ENCODE measurements at places on chromosomes 13 and 19. TPM values are rescaled to one million over a fixed set of nuclear protein-coding genes. Genes with fewer than 3 reads are reported as not detected.
A peak's percentile ranks its signal among the peaks of the same experiment; 100 is the strongest.

NKG7 gene
- total RNA-seq = 25.1 TPM

LAIR1 gene
- 87.8 TPM for total RNA-seq

RFXANK gene
- total RNA-seq = 66.8 TPM

ZNF667 gene
- total RNA-seq = 2.8 TPM

ZNF563 gene
- total RNA-seq = 4.2 TPM

FXYD7 gene
- total RNA-seq = 0.61 TPM

ZSCAN4 gene
- not detected for total RNA-seq

POLR1G gene
- 5.4 TPM for total RNA-seq

EBI3 gene
- total RNA-seq = 2.0 TPM

GRCh38 chr13:58908019-58908679 is 1255.6 kb downstream of the DIAPH3 start:
- DNase-seq = no peak

DNA sequence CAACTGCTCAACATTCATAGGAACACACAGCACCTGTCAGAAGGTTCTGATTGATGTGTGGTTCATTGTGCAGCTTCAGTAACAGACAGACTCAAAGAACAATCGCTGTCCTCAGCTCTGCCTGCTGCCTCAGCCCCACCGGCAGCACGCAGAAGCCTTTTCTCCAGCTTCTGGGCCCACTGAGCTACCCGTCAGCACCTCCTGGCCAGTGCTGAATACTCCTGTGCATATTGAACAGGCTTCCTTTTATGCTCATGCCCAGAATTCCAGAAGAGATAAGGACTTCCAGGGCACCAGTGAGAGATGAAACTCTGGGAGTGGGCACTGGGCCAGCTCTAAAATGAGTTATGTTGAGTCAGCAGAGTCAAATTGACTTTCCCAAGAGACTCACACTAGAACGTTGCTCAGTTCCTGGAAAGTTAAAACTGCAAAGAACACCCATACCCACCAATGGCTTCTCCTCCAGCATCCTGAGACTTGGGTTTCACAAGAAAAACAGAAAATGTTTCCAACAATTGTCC is 119.3 kb downstream of the COL4A1 start:
- peak; percentile 17 for DNase-seq

- no peak for DNase-seq
Measured at GRCh38 chr19:5625641-5626040, 2.8 kb downstream of the SAFB start.

DNA sequence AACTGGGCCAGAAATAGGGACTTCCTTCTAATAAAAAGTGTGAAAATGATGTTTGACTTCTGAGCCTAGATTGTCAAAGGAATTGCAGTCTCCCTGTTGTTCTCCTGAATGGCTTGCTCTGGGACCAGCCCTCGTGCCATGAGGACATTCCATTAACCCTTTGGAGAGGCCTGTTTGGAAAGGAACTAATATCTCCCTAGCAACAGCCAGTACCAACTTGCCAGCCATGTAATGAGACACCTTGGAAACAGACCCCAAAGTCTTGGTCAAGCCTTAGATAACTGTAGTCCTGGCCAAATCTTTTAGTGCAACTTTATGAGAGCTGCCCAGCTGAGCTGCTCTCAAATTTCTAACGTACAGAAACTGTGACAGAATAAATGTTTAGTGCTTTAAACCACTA is 8.2 kb upstream of the SIAH3 start:
- no peak for DNase-seq

DNA sequence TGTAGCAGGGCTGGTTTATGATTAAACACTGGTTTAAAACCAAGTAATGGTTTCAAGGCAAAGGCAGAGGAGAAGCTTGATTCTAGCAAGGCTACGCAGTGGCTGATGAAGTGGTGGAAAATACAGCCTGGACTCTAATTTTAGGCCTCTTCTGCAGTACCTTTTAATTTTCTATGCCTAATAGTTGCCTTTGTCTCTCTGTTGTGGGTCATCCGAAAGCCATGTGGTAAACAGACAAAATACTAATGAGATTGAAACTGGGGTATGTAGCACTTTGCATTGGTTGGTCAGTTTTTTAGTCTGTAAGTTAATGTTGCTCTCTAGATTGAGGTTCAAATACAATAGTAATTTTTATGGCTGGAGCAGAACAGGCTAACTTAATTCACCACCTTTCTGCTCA is 3.3 kb downstream of the LMO7 start:
- DNase-seq = no peak

DNA sequence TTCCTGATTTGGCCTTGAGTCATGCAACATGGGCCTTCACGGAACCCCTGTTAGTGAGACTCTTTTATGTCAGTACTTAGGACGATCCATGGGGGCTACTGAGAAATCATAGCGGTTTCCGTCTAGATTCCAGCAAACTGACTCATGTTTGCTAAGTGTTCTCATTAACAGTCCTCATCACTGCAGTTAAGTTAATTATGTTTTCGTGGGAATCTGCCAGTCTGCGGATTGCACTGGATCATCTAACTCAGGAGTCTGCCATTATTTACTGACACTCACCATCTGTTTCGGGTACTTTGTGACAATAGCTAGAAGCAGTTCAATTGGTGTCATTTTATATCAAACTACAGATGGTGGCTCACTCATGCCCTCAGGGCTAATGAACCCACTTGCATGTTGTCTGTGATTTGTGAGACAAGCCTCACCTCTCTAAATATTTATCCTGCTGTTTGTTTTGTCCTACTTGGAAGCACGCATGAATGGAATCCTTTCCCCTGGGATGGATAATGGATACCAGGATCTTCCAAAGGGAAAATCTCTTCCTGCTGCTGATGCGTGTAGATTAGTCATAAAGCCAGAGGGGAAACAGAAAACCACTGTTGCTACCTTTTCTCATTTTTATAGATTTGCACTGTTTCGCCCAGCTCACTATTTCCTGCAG is 61.8 kb downstream of the RAB20 start:
- DNase-seq = no peak

DNA sequence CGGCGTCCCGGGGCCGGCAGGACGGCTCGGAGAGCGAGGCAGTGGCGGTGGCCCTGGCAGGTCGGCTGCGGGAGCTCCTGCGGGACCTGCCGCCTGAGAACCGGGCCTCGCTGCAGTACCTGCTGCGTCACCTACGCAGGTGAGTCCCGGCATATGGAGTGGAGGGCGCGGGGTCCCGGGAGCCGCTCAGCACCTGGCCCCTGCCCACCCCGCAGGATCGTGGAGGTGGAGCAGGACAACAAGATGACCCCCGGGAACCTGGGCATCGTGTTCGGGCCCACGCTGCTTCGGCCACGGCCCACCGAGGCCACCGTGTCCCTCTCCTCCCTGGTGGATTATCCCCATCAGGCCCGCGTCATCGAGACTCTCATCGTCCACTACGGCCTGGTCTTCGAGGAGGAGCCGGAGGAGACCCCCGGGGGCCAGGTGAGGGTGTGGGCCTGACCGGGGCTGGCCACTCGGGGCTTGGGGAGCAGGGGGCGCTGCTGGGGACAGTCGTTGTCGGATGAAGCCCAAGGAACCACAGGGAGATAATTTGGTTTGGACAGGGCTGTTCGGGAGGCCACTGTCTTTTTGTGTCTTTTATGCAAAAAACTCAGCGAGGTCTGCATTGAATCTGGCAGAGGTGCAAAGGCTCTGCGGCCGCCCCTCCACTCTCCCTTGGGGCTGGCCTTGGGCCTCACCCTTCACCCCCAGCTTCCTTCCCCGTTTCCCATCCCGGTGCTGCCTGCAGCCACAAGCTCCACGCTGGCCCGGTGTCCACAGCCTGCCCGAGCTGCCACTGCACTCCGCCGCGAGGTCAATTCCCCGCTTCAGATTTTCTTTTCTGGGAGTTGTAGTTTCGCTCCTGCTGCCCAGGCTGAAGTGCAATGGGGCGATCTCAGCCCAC is 12.0 kb downstream of the POLR2E start:
- peak; percentile 65 for DNase-seq

DNA sequence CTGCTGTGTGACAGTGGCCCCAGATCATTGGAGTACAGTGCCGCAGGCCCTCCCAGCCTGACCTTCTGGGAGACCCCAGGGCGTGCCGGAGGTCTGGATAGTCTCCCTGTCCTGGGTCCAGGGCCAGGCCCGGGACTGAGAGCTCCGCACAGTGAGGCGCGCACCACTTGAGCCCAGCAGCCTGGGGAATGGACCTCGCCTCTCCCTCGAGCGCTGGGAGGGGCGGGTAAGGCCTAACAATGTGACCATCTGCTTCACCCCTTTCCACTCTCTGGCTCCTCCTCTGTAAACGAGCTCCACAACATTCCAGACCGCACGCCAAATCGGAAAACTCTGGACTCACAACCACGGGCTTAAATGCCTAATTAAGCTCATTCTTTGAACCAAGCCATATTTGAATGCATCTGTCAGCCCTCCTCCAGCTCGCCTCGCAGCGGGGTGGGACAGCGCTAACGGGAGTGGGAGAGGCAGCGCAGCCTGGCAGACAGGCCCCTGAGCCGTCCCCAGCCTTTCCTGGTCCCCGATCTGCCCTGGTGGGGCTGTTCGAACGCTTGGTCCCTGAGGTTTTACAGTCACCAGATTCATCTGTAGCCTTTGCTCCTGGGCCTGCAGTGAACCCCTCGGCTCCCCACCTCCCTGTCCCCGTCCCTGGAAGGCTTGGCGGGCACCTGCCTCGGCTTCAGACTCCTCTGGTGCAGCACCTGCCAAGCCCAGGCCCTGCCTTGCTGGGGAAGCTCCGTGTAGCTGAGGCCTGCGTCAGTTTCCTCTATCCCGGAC is 120.7 kb upstream of the VSTM2B start:
- no peak for DNase-seq

DNA sequence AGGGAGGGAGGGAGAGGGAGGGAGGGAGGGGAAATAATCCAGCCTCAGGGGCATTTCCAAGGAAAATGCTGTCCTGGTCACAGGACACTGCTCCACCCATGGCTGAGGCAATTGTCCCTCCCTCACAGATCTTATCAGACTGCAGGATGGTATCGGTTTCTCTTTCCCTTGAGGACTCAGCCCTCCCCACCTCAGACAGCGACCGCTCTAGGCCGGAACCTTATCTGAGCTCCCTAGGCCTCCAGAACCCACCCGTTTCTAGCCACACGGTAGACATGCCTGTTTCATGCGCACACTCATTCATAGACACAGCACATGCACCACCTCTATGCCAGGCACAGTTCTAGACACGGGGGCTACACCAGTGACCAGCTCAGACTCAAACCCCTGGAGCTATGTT is 10.0 kb upstream of the IZUMO2 start:
- no peak for DNase-seq

DNA sequence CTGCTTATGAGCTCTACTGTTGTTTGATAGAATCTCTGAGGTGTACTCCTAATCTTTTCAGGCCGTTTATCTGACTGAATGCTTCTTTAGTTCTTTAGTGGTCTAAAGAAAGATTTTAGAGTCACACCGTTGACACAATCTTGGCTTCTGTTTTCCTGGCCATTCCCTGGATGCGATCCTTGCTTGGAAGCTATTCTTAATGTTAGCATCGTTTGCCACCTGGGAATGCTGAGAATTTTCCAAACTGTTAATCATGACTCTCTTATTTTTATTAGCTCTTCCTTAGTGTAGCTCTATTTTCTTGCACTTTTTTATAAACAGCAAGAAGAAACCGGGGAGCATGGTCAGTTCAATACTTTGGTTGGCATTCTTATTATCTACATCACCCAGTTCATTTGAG is 281.0 kb upstream of the PCDH20 start:
- no peak for DNase-seq

- DNase-seq = no peak
Measured at GRCh38 chr13:94318418-94318817, 161.1 kb downstream of the DCT start.

- peak; percentile 57 for DNase-seq
Measured at GRCh38 chr13:112638157-112638750, 50.3 kb upstream of the TUBGCP3 start.

- no peak for DNase-seq
Measured at GRCh38 chr19:27770095-27770494, 1442.9 kb downstream of the UQCRFS1 start.

DNA sequence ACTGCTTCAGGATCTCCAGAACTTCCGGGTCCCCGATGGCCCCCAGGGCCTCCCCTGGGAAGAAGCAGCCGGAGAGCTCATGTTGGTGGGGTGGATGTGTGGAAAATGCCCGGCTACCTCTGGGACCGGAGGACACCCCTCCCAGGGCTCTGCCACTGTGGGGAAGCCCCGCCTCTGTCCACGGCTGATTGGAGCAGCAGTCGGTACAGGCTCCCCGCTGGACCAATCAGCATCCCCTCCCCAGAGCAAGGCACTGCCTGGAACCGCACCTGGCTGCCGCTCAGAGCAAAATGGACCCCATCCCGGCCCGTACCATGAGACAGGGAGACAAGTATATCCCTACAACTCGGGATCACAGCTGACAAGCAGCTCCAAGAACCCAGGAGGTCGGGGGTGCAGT is 6.4 kb downstream of the DOHH start:
- DNase-seq = no peak

DNA sequence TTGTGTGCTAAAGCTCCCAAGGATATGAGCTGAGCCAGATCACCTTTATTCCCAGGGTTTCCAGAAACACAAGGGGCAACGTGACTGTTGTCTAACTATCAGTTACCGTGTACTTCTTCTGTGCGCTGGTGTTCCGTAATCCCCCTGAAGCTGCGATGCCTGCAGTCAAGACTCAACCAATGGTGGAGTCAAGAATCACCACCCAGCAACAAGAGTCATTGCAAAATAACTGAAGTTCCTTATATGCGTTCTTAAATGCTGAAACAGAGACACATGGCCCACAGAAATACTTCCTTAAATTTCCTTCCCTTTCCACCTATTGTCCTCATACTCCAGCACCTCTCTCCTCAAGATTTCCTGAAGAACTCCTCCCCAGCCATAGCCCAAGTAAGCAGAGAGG is 200.2 kb downstream of the KATNAL1 start:
- DNase-seq = no peak

GRCh38 chr13:97852181-97852874 is 101.1 kb upstream of the IPO5 start:
- DNase-seq = no peak

DNA sequence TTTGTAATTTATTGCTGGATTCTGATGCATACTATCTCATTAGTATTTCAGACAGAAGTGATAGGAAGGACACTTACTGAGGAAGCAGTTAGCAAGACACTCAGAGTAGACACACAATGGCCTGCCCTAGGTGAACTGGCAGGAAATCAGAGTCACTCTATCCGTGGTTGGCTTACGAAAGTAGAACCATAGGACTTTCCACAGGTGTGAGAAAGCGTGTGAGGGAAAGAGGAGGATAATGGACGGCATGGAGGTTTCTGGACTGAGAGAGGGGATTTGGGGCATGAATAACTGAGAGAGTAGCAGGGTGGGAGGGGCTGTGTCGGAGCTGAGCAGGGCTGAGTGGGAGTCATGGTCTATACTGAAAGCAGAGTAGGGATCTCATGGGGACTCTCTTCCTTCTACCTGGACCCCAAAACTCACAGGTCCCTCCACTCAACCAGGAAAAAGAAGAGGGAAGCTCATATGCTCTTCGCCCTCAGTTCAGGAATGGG is 18.7 kb upstream of the EID2 start:
- no peak for DNase-seq

- no peak for DNase-seq
Measured at GRCh38 chr19:11091703-11092153, 2.5 kb downstream of the LDLR start.

- DNase-seq = no peak
Measured at GRCh38 chr19:2770055-2771013, 12.7 kb downstream of the SGTA start.
